ENCODE measurements at places on chromosomes 16 and 17.

DNA sequence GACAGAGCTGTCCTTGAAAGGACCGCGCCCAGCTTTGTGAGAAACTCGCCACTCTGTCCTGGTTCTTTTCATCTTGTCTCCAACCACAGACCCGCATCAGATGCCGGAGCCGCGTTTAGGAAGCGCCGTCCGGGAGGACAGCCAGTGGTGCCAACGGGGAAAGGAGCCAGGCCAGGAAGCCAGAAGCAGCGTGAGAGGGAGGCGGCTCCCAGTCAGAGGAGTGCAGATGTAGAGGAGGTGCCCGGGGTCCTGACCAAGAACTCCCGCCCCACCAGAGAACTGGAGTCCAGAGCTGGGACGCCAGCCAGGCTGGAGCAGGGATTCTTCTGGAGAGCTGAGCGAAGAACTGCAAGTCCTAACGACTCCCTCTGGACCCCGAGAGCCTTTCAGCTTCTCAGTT lies 49.3 kb upstream of the TNRC6C start:
- DNase-seq: no peak

DNA sequence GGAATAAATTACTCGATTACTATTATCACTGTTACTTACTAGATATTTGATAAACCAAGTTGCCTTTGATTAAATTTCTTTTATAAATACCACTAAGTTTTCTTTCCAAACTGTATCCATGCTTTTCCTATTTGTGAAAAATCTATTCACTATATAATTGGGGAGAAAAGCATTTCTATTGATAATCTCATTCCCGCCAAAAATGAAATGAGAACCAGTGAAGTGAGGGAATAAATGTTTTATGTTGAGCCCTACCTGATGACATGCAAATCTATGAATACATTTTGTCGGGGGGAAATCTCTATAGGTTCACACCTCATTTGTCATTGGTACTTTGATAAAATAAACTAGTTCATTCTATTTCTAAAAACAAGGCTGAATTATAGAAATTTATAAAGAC lies 15.7 kb downstream of the BRIP1 start:
- DNase-seq: no peak

GRCh38 chr16:11915114-11915643 lies 577 bp downstream of the GSPT1 start:
- DNase-seq: peak; percentile 35

DNA sequence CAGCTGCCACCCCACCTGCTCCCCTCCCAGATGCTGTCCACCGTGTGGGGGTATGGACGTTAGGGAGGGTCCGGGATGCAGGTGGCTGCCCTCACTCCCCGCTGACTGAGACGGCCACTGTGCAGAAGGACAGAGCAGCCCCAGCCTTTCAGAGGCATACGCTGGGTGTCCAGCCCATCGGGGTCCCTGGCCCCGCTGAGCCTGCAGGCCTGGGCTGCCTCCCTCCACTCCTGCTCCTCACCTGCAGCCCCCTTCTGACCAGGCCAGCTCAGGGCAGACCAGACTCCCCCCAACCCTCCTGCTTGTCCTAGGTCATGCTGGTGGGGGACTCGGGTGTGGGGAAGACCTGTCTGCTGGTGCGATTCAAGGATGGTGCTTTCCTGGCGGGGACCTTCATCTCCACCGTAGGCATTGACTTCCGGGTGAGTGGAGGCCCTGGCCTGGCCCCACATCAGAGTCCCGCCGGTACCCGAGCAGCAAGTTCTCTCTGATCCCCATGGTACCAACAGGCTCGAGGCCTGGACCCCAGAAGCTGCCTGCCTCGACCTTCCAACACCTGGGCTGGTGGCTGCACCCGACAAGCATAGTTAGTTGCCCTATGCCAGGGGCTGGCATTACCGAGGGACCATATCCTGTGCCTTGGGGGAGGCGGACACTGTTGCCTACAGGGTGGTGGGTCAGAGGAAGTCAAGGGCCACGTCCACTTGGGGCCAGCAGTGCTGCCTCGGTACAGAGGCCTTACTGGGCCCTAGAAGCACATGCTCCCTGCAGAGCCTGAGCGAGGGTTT lies 1.4 kb downstream of the RAB26 start:
- DNase-seq: peak; percentile 53

- DNase-seq: peak; percentile 37
Measured at GRCh38 chr17:61477204-61477834, 25.1 kb downstream of the TBX4 start.

- no peak for DNase-seq
Measured at GRCh38 chr16:58815181-58815888, 81.2 kb upstream of the GOT2 start.

DNA sequence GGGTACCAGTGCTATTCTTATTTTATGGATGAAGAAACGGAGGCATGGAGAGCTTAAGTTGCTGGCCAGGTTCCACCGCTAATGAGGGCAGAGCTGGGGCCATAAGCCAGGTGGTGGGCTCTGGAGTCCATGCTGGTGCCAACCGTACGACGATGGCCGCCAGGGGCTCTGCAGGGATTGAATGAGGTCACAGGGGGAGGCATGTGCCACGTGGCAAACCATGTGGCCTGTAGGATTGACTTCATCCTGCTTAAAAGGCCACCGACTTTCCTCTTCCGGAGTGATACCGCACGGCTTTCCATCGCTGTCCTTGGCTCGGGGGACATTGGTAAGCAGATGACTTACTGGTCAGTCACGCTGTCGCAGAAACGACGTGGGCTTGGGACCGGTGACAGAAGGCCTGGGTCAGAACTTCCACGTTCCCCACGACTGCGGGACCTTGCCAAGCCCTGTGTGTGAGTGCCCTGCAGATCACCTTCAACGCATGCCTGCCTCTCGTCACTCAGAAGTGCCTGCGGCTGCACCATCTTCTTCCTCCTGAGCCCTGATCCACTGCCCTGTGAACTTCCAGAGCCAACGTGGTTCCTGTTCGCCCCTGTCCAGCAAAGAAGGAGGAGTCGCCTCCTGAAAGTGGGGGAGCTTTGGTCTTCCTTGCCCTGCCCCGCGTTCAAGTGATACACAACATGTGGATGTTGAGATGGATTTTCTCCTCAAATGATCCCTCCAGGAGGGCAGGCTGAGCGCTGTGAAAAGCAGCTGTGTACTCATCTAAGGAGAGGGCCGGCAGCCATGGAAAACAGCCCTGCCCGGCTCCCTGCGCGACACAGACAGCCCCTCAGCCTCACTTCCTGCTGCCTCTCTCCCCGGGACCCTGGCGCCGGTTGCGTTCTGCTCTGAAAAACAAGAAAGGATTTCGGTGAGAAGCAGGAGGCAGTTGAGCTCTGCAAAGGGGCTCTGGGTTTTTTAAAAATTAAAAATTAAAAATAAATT lies 176.7 kb downstream of the C16orf95 start:
- no peak for DNase-seq

DNA sequence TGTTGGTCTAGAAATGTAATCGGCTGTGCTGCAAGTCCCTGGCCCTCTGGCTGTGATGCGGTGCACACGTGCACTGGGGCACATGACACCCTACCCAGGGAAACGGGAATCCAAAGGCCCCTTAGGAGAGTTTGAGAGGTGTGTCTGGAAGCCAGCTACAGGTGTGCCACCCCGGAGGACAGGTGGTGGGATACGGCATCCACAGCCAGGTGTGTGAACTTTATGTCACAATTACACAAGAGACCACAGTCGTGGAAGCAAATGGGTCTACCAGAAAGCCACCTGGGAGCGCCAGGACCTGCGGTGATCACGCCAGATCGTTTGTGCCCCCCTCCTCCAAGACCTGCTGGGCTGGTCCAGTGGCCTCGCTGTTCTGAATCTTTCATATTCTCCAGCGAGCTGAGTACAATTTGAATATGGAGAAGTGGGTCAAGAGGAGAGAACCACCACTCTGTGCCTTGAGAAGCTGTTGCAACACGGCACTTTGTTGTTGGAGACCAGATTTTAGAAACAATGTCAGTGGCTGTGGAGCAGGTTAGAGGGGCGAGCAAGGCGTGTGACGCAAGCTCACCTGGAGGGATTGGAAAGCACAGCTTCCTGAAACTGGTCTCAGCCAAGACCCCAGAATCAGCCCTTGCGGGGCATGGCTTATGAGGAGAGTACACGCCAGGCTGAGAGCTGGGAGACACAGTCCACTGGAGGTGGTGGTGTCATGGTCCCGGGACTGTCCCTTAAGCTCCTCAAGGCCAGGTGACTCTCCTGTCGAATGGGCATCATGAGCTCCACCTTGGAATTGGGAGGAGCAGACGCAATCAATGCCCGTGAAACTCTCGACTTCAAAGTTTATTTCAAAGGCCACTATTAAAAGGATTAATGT lies 37.4 kb downstream of the COX4I1 start:
- DNase-seq: no peak

DNA sequence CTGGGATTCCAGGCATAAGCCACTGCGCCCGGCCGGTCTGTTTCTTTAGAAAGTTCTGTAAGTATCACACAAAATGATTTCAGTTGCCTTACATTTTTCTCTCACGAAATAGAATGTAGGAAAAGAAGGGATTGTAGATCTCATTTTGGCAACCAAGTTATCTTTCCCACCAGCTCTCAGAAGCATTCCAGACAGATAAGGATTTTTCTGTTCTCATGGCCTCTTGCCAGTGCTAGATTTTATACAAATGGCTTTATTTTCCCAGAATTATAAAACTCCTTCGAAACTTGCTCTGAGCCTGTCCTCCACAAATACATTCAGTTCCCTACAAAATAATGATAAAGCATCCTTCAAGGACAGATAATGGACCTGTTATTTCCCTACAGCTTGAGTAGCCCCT lies 46.9 kb downstream of the LCMT1 start:
- no peak for DNase-seq

- DNase-seq: no peak
Measured at GRCh38 chr17:72022328-72023275, 98.2 kb upstream of the SOX9 start.

GRCh38 chr17:47883589-47884426 lies 12.2 kb upstream of the SP2 start:
- no peak for DNase-seq

- DNase-seq: no peak
Measured at GRCh38 chr16:57589374-57589773, 39.1 kb upstream of the ADGRG1 start.

- DNase-seq: no peak
Measured at GRCh38 chr16:64384636-64385035, 737.2 kb downstream of the CDH11 start.

DNA sequence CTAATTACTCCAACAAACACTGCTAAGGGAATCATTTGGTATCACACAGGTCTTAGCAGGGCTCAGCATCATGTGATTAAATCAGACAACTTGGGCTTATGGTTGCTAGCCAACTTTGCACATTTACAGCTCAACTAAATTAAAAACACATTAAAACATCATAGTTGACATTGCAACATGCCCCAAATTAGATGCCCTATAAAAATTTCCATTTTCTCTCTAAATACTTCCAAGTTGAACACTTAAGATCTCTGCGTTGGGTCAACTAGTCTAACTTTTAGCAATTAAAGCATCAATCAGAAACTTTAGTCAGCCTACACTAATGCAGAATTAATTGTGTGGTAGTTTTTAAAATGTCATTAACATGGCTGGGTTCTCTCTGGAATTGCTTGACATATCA lies 12.1 kb downstream of the DNAJC7 start:
- DNase-seq: no peak

- DNase-seq: no peak
Measured at GRCh38 chr17:39619786-39620101, 7.0 kb upstream of the PPP1R1B start.

GRCh38 chr16:85986931-85987749 lies 88.2 kb downstream of the IRF8 start:
- DNase-seq: peak; percentile 66

DNA sequence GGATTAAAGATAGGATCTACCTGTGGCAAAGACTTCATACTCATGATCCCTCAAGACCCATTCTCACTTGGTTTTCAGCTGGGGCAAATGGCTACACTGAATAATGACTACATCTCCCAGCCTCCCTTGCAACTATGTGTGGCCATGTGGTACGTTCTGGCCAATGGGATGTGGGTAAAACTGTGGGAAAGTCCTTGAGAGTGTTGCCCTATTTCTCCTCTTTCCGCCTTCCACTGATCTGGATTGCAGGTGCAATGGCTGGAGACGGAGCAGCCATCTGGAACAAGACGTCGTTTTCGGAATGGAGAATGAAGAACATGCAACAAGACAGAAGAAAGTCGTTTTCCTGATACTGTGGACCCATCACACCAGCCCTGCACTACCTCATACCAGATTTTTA lies 48.5 kb downstream of the HAPSTR1 start:
- DNase-seq: peak; percentile 86

DNA sequence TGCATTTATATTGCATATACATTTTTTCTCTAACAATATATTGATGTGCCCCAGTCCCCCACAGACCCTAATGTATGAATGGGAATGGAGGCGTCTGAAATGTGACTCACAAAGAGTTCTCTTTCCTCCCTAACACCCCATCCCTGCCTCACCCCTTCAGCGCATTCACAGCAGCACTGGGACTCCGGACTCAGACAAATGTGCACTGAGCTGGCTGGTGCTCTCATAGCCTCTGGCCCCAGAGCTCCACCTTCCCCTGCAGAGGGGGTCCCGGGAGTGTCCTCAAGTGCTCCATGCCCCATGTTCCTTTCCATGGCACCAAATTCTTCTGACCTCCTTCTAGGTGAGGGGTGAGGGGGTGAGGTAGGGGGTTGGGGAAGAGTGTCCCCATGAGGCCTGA lies 20.6 kb downstream of the NPTX1 start:
- DNase-seq: no peak

DNA sequence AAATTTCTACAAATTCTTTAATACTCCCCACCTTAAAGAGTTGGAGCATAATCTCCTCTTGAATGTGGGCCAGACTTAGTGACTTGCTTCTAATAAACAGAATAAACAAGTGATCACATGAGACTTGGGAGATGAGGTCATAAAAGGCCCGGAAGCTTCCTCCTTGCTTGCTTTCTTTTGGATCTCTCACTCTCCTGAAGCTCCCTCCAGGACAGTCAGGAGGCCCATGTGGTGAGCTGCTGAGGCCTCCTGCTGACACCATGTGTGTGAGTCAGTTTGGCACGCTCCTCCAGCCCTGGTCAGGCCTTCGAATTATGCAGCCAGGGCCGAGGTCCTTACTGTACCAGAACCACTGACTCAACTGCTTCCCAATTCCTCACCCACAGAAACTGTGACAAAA lies 53.2 kb downstream of the NDEL1 start:
- no peak for DNase-seq

DNA sequence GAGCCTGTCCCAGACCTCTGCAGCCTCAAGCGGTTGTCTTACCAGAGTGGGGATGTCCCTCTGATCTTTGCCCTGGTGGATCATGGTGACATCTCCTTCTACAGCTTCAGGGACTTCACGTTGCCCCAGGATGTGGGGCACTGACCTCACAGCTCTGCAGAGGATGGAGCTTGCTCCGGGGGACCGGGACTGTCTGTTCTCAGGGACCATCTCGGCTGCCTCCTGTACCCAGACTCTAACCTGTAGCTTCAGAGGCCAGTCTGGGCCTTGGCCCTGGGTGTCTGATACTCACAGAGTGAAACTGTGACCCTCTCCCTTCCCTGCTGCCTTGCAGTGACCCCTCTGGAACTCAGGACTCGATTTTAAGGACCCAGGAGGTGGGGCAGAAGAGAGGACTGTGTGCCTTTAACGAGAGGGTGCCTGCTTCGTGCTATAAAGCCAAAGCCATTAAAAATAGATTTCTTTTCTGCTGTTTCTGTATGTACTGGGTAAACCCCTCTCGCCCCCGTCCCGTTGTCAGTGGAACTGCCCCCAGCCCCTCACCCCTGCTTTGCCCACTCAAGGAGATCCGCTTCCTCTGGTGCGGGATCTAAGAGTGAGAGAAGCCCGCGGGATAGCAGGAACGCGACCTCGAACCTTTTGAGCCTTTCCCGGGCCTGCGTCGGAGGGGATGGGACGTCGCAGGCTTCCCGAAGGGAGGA lies 1.1 kb upstream of the LLGL2 start:
- DNase-seq: no peak
